Activated T-helper 17 cell treated with anti-CD3 and anti-CD28 coated beads, Interleukin-2, amount 50 U/mL, for 72 hours (primary cell): ENCODE measurements at places on chromosomes 6 and 20. TPM values are rescaled to one million over a fixed set of nuclear protein-coding genes. Genes with fewer than 3 reads are reported as not detected.

Gene HLA-DMB
- total RNA-seq: 17.7 TPM

DNA sequence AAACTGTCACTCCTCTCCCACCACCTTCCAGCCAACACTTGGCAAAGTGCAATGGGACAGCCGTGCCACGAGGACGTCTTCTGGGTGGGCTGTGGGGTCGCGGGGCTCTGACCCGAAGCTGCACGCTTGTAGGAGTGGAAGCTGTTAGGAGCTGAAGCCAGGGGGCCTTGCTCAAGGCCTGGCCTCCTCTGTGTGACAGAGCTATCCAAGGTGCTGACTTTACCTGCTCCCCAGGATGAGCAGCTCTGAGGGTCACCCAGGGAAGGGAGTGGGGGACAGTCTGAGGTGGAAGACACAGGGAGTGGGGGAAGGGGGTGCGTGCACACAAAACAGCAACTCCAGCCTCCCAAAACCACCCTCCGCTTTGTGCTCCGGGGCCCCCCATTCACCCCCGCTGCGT, 17.5 kb upstream of the CHRNA4 start:
- H3K27me3 ChIP-seq: peaks cover 9% of the 10 kb centered on the region
- no peak for ATAC-seq
- no peak overlapping the region for H3K27ac ChIP-seq
- no peaks in the 10 kb centered on the region for H3K4me1 ChIP-seq

DNA sequence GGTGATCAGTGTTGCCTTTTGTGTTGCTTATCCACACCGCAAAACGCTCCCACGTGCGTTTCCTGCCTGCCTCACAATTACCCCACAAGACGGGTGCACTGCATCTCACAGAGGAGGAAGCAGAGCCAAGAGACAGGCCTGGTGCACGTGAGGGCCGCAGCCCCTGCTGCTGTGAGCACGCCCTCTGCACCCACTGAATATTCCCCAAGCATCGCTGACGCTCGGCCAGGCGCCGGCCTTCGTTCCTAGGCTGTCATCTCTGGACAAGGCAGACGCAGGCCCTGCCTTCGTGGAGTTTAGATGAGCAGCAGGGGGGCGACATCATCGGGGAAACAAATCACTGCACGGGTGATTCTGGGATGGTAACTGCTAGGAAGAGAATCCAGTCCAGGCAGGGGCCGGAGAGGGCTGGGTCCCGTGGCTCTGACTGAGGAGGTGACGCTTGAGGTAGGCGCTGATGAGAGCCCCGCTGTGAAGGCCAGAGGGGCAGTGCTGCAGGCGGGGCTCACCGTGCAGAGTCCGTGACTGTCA, 162.4 kb upstream of the QKI start:
- H3K4me1 ChIP-seq: no peaks in the 10 kb centered on the region
- H3K27ac ChIP-seq: no peak overlapping the region
- no peak overlapping the region for H3K4me3 ChIP-seq
- H3K36me3 ChIP-seq: no peaks in the 10 kb centered on the region
- ATAC-seq: no peak

- peaks cover 21% of the 10 kb centered on the region for H3K27me3 ChIP-seq
- no peaks in the 10 kb centered on the region for H3K36me3 ChIP-seq
- no peak for ATAC-seq
- no peak overlapping the region for H3K27ac ChIP-seq
- H3K4me1 ChIP-seq: no peaks in the 10 kb centered on the region
Measured at GRCh38 chr6:52617087-52617486, 40.2 kb upstream of the TRAM2 start.

- no peak overlapping the region for H3K27ac ChIP-seq
- H3K4me1 ChIP-seq: no peaks in the 10 kb centered on the region
- ATAC-seq: no peak
Measured at GRCh38 chr6:89180112-89180511, 34.3 kb downstream of the PM20D2 start.

DNA sequence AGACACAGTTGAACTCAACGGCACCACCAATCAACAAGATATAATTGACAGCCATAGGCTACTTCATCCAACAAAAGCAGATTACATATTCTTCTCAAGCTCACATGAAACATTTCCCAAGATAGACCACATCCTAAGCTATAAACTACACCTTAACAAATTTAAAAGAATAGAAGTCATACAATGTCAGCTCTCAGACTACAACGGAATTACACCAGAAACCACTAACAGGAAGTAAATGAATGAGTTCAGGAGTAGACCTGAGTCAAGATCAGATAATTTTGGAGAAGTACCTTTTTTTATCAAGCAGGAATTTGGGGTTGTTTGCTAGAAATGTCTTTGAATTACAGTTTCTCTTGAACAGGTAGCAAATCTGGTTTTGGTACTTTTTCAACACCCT, 237.8 kb downstream of the TBX18 start:
- no peak overlapping the region for H3K4me3 ChIP-seq
- no peaks in the 10 kb centered on the region for H3K36me3 ChIP-seq
- H3K4me1 ChIP-seq: no peaks in the 10 kb centered on the region
- peaks cover 6% of the 10 kb centered on the region for H3K27me3 ChIP-seq
- ATAC-seq: no peak

- no peaks in the 10 kb centered on the region for H3K4me1 ChIP-seq
- peaks cover 25% of the 10 kb centered on the region for H3K27me3 ChIP-seq
- no peak for ATAC-seq
- no peak overlapping the region for H3K4me3 ChIP-seq
- no peak overlapping the region for H3K27ac ChIP-seq
Measured at GRCh38 chr6:153123801-153124200, 7.3 kb downstream of the RGS17 start.

GRCh38 chr20:58003525-58003924, 224.9 kb downstream of the ANKRD60 start:
- ATAC-seq: no peak
- H3K4me3 ChIP-seq: no peak overlapping the region
- no peak overlapping the region for H3K27ac ChIP-seq
- H3K4me1 ChIP-seq: no peaks in the 10 kb centered on the region
- no peaks in the 10 kb centered on the region for H3K36me3 ChIP-seq

- no peaks in the 10 kb centered on the region for H3K36me3 ChIP-seq
- H3K4me1 ChIP-seq: no peaks in the 10 kb centered on the region
- H3K27me3 ChIP-seq: peaks cover 42% of the 10 kb centered on the region
Measured at GRCh38 chr6:101394936-101395335, 1.4 kb downstream of the GRIK2 start.

DNA sequence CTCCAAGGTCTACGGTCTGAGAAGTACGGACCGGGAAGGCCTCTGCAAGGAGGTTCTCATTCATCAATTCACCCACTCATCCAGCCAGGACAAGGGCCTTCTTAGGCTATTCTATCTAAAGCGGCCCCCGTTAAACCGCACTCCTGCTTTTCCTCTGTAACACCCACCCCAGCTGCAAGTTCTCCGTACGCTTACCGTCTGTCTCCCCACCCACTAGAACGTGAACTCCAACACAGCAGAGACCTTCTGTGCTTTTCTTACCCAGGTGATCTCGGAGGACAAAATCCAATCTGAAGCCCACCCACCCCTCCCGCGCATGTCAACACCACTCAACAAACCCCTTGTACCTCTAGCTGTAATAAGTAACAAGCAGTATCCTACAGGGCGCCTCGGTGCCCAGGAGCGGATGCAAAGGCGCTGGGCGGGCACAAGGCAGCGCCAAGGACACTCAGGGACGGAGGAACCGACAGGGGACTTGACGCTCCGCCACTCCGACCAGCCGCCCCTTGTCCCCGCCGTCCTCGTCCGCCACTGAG, 351 bp downstream of the AURKA start:
- peak; percentile 54 for ATAC-seq
- no peaks in the 10 kb centered on the region for H3K27me3 ChIP-seq
- H3K4me1 ChIP-seq: peaks cover 31% of the 10 kb centered on the region
- H3K27ac ChIP-seq: no peak overlapping the region

DNA sequence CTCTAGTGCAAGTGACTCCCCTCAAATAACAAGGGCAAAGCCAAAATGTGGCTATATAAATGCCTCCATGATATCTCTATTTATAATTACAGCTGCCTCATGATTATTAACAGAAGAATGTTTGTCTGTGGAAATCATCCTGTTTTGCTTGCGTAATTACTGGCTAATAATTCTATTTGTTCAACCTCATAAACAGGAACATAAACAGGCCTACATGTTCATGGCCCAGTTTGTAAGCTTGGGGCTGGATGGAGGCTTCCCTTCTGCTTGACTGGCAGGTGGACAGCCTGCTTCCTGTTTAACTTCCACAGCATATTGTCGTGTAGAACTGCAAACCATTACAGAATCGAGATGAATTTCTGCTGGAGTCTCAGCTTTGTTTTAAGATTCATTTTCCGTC, 766.0 kb upstream of the MAP3K7 start:
- no peaks in the 10 kb centered on the region for H3K36me3 ChIP-seq
- H3K4me3 ChIP-seq: no peak overlapping the region
- no peak for ATAC-seq
- no peak overlapping the region for H3K27ac ChIP-seq

- H3K27ac ChIP-seq: no peak overlapping the region
- no peak for ATAC-seq
- H3K4me1 ChIP-seq: no peaks in the 10 kb centered on the region
- H3K36me3 ChIP-seq: peaks cover 31% of the 10 kb centered on the region
Measured at GRCh38 chr6:83096791-83097190, 29.3 kb downstream of the DOP1A start.

- no peak overlapping the region for H3K27ac ChIP-seq
- no peak overlapping the region for H3K4me3 ChIP-seq
- peaks cover 12% of the 10 kb centered on the region for H3K27me3 ChIP-seq
- H3K36me3 ChIP-seq: no peaks in the 10 kb centered on the region
- no peak for ATAC-seq
- peaks cover 5% of the 10 kb centered on the region for H3K4me1 ChIP-seq
Measured at GRCh38 chr6:14981960-14982359, 263.9 kb upstream of the JARID2 start.

DNA sequence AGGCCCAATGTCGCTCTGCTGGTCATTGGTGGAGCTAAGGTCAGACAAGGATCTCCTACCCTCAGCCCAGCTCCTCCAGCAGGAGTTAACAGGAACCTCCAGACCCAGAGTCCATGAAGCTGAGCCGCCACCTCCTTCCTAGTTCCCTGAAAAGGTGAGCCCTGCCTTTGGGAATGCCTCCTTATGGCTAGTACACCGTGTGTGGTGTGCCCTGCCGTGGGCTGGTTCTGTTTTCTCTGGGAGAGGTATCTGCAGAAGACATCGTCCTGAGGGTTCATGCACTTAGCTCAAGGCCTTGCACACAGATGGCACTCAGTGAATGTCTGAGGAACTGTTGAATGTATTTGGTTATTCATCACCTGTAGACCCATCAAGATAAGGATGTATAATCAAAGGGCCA, 15.3 kb downstream of the BANF2 start:
- H3K4me3 ChIP-seq: no peak overlapping the region
- peaks cover 4% of the 10 kb centered on the region for H3K27me3 ChIP-seq
- no peak overlapping the region for H3K27ac ChIP-seq
- H3K4me1 ChIP-seq: no peaks in the 10 kb centered on the region
- H3K36me3 ChIP-seq: no peaks in the 10 kb centered on the region
